ENCODE measurements at places on chromosomes 1 and 21.

GRCh38 chr1:210364479-210364878, 35.8 kb downstream of the HHAT start:
- DNase-seq, result no peak

DNA sequence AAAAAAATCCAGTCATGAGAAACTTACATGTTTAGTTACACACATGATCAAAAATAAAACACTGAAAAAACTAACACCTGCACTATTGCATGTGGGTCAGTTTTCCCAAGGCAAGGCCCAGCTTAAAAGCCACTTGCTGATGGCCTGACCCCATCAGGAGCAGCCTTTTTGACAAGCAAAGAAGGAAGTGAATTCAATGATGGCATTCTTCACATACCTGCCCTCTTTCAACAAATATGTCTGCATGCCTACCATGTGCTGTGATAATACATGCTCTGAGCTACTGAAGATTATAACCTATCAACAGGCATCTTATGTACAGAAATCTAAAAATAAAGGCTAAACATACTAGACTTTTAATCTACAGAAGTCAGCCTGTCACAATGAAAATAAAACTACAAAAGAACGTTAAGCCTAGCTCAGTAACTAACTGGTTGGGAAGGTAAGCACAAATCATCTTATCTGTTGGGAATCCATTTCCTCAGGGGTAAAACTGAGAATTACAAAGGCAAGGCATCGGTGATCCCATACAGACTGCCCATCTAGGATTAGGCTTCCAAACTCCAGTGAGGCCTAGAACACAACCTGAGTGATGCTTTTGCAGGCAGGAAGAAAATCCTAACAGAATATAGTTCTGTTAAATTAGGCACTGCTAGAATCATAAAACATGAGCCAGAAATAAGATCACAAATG, 14.5 kb downstream of the SORT1 start:
- DNase-seq, result no peak

GRCh38 chr1:231836227-231836893, 209.8 kb downstream of the DISC1 start:
- DNase-seq, result no peak

- DNase-seq, result no peak
These were observed 20.6 kb upstream of the USP24 start for GRCh38 chr1:55235722-55236121.

GRCh38 chr1:44792736-44793502, 4.9 kb upstream of the BEST4 start:
- no peak for DNase-seq

GRCh38 chr1:67377253-67377652, 52.9 kb downstream of the SERBP1 start:
- no peak for DNase-seq

- DNase-seq, result no peak
These were observed at the start of gene SYT14 for GRCh38 chr1:209937996-209938959. Gene SYT14 (plus strand): TSS chr1:209938217. CDS start chr1:209938265, 48 bp downstream.

DNA sequence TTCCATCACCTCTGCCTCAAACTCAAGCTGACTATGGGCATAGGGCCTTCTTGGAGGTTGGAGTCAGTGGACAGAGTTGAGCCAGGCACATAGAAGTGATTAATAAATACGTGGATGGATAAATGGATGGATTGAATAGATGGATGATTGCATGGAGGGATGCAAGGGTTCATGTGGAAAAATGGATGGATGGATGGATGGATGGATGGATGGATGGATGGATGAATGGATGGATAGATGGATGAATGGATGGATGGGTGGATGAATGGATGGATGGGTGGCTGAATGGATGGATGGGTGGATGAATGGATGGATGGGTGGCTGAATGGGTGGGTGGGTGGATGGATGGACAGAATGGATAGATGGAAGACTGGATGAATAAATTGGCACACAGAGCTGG, 40.1 kb upstream of the ZBTB40 start:
- no peak for DNase-seq

DNA sequence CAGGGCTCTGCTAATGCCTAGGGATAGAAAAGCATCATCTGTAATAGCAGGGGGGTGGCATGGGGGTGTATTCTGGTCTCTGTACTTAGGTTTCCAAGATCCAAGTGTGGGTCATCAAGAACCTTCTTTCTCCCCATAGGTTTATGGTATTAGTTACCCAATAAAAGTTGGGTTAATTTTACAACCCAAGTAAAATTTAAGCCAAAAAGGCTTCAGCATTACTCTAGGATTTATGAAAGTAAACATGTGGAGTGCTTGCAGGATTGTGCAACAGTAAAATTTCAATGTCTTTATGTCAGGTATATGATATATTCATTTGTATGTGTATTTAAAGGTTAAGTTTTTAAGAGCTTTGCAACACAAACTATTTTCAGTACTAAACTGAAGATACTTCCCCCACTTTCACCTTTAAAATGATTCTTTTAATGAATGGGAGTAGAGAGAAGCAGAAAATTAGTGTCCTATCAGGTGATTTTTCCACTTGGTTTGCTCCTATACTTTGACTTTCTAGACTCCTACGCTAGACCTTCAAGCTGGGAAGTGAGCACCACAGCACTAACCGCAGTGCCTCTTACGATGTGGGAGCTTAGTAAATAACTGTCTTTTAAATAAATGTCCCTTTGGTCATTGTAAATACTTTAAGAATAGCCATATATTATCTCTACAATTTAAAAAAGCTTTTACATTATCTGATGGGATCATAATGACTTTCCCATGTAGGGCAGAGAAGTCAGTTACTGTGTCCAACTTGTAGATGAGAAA, 67.8 kb upstream of the UBE2U start:
- no peak for DNase-seq

- no peak for DNase-seq
These were observed 58.7 kb upstream of the APOBEC4 start for GRCh38 chr1:183711741-183712361.

GRCh38 chr1:114446198-114446597, 64.8 kb downstream of the TRIM33 start:
- DNase-seq, result no peak

DNA sequence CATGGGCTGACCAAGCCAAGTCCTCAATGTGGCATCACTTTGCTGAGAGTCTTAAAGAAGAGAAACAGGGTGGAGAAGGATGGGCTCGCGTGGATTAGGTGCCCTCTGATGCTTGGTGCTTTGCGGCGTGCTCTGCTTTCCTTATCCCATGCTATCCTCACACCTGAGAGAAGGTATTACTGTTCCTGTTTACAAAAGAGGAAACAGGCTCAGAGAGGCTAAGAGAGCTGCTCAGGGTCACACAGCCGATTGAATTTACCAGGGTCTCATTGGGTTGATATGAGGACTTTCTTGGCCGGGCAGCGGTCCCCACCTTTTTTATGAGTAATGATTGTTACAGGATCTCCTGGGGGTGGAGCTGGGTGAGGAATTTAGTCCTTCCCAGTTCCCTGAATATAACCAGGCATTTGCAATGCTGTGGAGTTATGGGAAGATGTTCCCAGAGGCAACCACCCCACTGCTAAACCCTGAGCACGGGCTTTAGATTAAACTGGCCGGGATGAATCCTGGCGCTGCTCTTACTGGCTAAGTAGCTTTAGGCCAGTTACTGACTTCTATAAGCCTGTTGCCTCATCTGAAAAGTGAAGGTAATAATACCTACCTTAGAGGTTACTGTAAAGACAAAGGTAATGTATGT, 4.5 kb downstream of the ASCL5 start:
- DNase-seq, result no peak

DNA sequence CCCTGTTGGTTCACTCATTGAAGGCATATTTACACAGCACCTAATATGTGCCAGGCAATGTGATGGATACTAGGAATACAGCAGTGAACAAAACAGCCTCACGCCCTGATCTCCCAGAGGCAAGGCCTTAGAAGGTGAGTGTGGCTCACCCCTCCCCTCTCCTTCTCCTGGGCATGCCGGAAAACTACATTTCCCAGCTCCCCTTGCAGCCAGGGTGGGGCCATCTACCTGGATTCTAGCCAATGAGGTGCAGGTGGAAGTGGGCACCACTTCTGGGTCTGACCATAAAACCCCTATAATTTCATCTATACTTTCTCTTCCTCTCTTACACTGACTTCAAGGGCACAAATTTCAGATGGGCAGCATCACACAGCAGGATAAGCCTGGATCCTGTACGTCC, 63.8 kb downstream of the FBXO2 start:
- DNase-seq, result no peak
